ENCODE measurements at places on chromosomes 11 and 22. TPM values are rescaled to one million over a fixed set of nuclear protein-coding genes. Genes with fewer than 3 reads are reported as not detected.

DNA sequence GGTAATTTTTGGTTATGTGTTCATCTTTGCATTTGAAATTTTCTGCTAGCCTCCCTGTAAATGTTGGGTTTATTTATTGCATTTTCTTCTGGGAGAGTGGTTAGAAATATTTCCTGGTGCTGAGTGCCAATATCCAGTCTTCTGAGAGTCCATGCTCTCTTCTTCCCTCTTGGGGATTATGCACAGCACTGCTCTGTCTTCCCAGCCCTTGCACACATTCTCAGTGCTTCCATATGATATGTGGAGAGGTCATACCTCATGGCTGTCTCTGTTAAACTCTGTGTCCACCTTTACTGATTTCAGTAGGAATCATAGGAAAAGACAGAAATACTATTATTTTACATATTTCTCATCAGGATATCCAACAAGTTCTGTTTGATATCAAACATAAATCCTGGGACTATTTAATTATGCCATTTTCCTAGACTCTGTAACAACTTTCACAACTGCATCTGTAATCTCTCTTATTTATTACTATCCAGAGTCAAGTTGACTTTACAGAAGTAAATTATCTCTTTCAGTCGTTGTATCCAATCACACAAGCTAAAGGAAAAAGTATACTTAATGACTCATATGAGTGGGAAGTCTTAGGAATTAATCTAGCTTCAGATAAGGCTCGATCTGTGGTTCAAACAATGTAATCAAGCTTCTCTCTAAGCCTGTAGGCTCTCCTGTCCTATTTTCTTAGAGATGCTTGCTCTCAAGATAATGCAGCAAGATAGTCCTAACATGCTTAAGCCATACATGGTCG is 2.7 kb upstream of the NXPE1 start:
- DNase-seq, result peak; percentile 32
- peaks cover 11% of the 10 kb centered on the region for H3K4me1 ChIP-seq
- no peak overlapping the region for H3K4me3 ChIP-seq
- H3K36me3 ChIP-seq, result no peaks in the 10 kb centered on the region
- no peak overlapping the region for H3K27ac ChIP-seq

GRCh38 chr22:49827853-49828598 is at the start of gene BRD1:
TSS of gene BRD1 (minus strand) at chr22:49827873. CDS start at chr22:49824317, 3,556 bp downstream.
- H3K4me3 ChIP-seq, result peak within 1 kb of the TSS; percentile 92
- H3K27ac ChIP-seq, result peak within 1 kb of the TSS; percentile 93
- H3K27me3 ChIP-seq, result no peaks in the 10 kb centered on the region
- H3K4me1 ChIP-seq, result peaks cover 14% of the 10 kb centered on the region
- peaks cover 10% of the 10 kb centered on the region for H3K36me3 ChIP-seq

DNA sequence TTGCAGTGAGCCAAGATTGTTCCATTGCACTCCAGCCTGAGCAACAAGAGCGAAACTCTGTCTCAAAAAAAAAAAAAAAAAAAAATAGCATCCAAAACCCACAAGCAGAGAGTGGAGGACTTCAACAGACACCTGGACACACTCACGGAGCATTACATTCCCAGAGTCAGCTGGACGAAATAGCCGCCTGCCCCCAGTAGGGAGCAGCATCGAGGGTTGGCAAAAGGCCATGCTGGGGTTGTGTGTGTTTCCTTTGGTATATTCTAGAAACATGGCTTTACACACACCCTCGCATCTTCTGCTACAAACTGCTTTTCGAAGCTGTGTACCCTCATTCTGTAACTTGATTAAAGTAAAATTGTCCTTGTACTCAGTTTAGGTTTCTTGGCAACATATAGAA is 5.3 kb downstream of the ADA2 start:
- no peak overlapping the region for H3K27ac ChIP-seq
- H3K4me1 ChIP-seq, result no peaks in the 10 kb centered on the region
- H3K36me3 ChIP-seq, result no peaks in the 10 kb centered on the region
- H3K27me3 ChIP-seq, result no peaks in the 10 kb centered on the region
- H3K4me3 ChIP-seq, result no peak overlapping the region

Gene MOGAT2
- not detected for total RNA-seq

Data from GM23248 (cell line).